Endothelial cell (in vitro differentiated cells): ENCODE measurements at places on chromosomes 1 and 21. TPM values are rescaled to one million over a fixed set of nuclear protein-coding genes. Genes with fewer than 3 reads are reported as not detected.
A peak's percentile ranks its signal among the peaks of the same experiment; 100 is the strongest.

Gene CD5L
- total RNA-seq = not detected

DNA sequence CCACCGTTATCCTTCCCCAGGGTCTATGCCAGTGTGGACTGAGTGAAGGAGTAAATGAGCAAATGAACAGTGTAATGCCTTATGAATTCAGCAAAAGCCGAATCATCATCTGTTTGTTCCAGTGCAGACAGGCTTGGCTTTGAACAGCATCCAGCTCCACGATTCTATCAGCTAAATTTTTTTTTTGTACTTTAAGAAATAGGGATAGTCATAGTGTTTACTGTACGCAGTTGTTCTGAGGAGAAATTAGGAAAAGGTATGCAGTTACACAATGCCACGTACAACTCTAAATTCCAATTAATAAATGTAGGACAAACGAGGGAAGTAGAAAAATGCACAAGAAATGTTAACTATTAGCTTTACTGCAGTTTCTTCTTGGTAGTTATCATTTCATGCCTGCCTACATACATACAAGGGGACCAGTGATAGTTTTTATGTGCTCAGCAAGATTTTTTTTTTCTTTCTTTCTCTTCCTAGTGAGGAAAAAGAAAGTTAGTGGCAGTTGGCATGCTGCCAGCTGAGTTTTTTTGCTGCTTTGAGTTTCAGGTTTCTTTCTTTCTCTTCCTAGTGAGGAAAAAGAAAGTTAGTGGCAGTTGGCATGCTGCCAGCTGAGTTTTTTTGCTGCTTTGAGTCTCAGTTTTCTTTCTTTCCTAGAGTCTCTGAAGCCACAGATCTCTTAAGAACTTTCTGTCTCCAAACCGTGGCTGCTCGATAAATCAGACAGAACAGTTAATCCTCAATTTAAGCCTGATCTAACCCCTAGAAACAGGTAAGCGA, at the start of gene IFI44L:
TSS of gene IFI44L (plus strand) at position 646 of the 777 bp plus-strand sequence. CDS start 7,468 bp downstream, outside the sequence.
- no peaks in the 10 kb centered on the region for H3K36me3 ChIP-seq
- H3K4me3 ChIP-seq = no peak within 1 kb of the TSS
- H3K27me3 ChIP-seq = no peaks in the 10 kb centered on the region
- no peaks in the 10 kb centered on the region for H3K4me1 ChIP-seq
- DNase-seq = no peak

Gene THEM5
- total RNA-seq = not detected

GRCh38 chr1:57848406-57848805, 424.5 kb upstream of the DAB1 start:
- H3K27me3 ChIP-seq = peaks cover 5% of the 10 kb centered on the region
- H3K36me3 ChIP-seq = no peaks in the 10 kb centered on the region

- peaks cover 1% of the 10 kb centered on the region for H3K27me3 ChIP-seq
- H3K36me3 ChIP-seq = no peaks in the 10 kb centered on the region
- no peak overlapping the region for H3K4me3 ChIP-seq
- H3K27ac ChIP-seq = no peak overlapping the region
- H3K4me1 ChIP-seq = no peaks in the 10 kb centered on the region
- DNase-seq = no peak
Observed at GRCh38 chr1:114333690-114334089, 177.3 kb downstream of the TRIM33 start.

Gene SMCP
- not detected for total RNA-seq

GRCh38 chr1:42368096-42368795, 12.3 kb upstream of the RIMKLA start:
- no peak overlapping the region for H3K27ac ChIP-seq
- no peaks in the 10 kb centered on the region for H3K4me1 ChIP-seq
- H3K27me3 ChIP-seq = peaks cover 4% of the 10 kb centered on the region
- H3K4me3 ChIP-seq = no peak overlapping the region

GRCh38 chr1:87650306-87650705, 321.6 kb downstream of the LMO4 start:
- DNase-seq = no peak
- no peaks in the 10 kb centered on the region for H3K36me3 ChIP-seq
- H3K27me3 ChIP-seq = no peaks in the 10 kb centered on the region

Gene MRPS21
- total RNA-seq = 63.1 TPM

Gene OR2M3
- not detected for total RNA-seq

DNA sequence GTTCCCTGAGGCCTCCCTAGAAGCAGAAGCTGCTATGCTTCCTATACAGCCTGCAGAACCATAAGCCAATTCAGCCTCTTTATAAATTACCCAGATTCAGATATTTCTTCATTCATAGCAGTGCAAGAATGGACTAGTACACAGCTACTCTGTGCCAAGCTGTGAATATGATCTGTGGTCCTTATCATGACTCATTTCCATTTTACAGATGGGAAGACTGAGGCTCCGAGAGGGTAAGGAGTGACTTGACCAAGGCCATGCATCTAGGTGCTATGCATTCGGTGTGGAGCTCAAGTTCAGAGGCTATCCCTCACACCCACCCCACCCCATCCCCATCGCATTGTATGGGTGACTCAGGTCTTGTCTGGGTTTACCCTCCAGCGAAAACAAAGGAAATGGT, 52.3 kb upstream of the DISP3 start:
- H3K36me3 ChIP-seq = no peaks in the 10 kb centered on the region
- H3K27ac ChIP-seq = no peak overlapping the region
- peaks cover 2% of the 10 kb centered on the region for H3K27me3 ChIP-seq
- DNase-seq = no peak

DNA sequence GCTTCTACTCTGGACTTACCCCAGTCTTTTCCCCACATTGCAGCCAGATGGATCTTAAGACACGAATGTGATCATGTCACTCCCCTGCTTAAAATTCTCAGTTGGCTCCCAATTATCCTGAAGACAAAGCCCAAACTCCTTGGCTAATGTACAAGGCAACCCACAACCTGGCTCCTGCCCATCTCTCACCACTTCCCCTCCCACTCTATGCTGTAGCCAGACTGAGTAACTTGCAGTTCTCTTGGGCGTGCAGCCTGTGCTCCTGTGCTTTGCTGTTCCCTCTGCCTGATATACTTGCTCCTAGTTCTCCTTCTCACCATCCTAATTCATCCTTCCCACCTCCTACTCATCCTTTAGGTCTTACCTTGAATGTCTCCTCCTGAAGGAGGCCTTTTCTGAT, 56.2 kb downstream of the LGR6 start:
- no peaks in the 10 kb centered on the region for H3K36me3 ChIP-seq
- peaks cover 28% of the 10 kb centered on the region for H3K4me1 ChIP-seq
- no peak overlapping the region for H3K27ac ChIP-seq
- DNase-seq = no peak
- no peak overlapping the region for H3K4me3 ChIP-seq

DNA sequence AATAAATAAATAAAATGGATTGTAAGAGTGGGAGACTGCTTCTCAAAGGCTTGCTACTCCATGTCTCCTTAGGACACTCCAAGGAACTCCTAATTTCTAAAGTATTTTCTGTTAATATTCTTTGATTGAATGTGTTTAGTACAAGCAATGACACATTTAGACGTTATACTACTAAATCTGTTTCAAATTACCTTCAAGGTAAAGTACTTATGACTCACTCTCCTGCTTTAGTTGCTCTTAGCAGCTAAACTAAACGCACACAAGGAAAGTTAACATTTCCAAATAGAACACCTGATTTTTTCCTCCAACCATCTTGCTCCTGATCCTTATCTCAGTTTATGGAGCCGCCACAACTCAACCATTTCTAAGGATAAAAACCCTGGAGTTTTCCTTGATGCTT, 969.8 kb upstream of the ADGRL4 start:
- DNase-seq = no peak
- H3K36me3 ChIP-seq = no peaks in the 10 kb centered on the region
- H3K27ac ChIP-seq = no peak overlapping the region
- H3K27me3 ChIP-seq = no peaks in the 10 kb centered on the region
- peaks cover 5% of the 10 kb centered on the region for H3K4me1 ChIP-seq
- H3K4me3 ChIP-seq = no peak overlapping the region

Gene OXCT2
- total RNA-seq = 0.36 TPM

GRCh38 chr1:209037064-209037463, 546.5 kb upstream of the CAMK1G start:
- H3K27ac ChIP-seq = no peak overlapping the region
- no peak overlapping the region for H3K4me3 ChIP-seq
- H3K27me3 ChIP-seq = peaks cover 2% of the 10 kb centered on the region
- no peak for DNase-seq
- no peaks in the 10 kb centered on the region for H3K36me3 ChIP-seq
- no peaks in the 10 kb centered on the region for H3K4me1 ChIP-seq

GRCh38 chr1:14318830-14319229, 279.7 kb upstream of the KAZN start:
- no peak overlapping the region for H3K4me3 ChIP-seq
- H3K27me3 ChIP-seq = no peaks in the 10 kb centered on the region
- H3K36me3 ChIP-seq = no peaks in the 10 kb centered on the region
- no peak for DNase-seq
- no peak overlapping the region for H3K27ac ChIP-seq

DNA sequence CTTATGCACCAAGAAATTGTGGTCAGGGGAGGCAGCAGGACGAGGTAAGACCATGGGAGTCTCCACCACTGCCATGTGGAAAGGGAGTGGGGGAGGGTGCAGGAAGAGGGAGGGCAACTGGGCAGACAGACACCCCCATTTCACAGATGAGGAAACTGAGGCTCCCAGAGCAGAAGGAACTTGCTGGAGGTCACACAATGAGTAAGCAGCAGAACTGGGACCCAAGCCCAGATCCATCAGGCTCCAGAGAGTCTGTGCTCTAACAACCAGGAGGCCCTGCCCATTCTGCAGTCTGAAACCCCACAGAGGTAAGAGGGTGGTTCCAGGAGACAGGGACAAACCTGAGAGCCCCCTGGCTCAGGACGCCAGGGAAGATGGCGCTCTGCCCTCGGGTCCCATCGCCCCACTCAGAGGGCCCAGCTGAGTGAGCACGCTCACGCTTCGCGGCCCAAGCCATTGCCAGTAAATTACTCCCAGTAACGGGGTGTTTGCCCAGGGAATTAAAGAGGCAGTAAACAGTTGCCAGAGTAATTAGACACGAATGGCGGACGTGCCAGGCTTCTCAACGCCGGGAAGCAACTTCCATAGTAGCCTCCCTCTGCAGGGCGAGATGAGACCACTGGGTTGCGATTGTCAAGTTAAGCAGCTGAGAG, 59.2 kb downstream of the MATN1 start:
- H3K36me3 ChIP-seq = no peaks in the 10 kb centered on the region
- H3K27ac ChIP-seq = no peak overlapping the region
- peaks cover 3% of the 10 kb centered on the region for H3K4me1 ChIP-seq
- peaks cover 6% of the 10 kb centered on the region for H3K27me3 ChIP-seq
- no peak for DNase-seq

- H3K36me3 ChIP-seq = no peaks in the 10 kb centered on the region
- H3K27me3 ChIP-seq = no peaks in the 10 kb centered on the region
- no peak overlapping the region for H3K4me3 ChIP-seq
- no peaks in the 10 kb centered on the region for H3K4me1 ChIP-seq
Observed at GRCh38 chr1:69765951-69766350, 198.2 kb downstream of the LRRC7 start.

GRCh38 chr1:91684481-91685196, 184.0 kb downstream of the CDC7 start:
- no peak overlapping the region for H3K4me3 ChIP-seq
- H3K27me3 ChIP-seq = peaks cover 2% of the 10 kb centered on the region
- peaks cover 60% of the 10 kb centered on the region for H3K4me1 ChIP-seq
- peak overlapping the region; percentile 52 for H3K27ac ChIP-seq
- DNase-seq = no peak

DNA sequence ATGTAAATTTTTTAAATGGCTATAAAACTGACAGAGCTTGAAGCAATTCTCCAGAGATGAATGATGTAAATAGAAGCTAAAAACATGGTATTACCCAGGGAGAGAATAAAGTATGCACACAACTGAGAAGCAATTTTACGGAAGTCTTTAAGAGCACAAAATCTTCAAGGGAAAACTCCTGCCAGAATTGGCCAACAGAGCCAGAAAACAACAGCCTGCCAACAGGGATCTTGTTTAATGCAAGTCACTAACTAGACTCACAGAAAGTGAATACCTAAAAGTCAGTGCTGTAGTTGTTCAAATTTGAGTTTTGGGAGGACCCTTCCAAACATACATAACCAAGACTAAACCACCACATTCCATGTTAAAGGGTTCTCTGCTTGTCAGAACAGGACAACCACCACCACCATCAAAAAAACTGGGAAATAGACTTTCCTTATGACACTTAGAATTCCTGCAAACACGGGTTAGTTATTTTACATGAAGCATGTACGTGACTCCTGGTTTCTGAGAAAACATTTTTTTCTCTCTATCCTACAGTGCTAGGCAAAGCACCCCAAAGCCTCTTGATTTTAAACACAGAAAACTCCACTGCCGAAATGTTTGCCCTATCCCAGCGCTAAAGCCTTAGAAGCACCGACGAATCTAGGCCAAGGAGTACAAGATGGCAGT, 1.6 kb downstream of the EPS15 start:
- peak overlapping the region; percentile 96 for H3K4me3 ChIP-seq
- H3K27me3 ChIP-seq = peaks cover 6% of the 10 kb centered on the region
- no peak for DNase-seq
- peak overlapping the region; percentile 97 for H3K27ac ChIP-seq
- peaks cover 46% of the 10 kb centered on the region for H3K4me1 ChIP-seq

DNA sequence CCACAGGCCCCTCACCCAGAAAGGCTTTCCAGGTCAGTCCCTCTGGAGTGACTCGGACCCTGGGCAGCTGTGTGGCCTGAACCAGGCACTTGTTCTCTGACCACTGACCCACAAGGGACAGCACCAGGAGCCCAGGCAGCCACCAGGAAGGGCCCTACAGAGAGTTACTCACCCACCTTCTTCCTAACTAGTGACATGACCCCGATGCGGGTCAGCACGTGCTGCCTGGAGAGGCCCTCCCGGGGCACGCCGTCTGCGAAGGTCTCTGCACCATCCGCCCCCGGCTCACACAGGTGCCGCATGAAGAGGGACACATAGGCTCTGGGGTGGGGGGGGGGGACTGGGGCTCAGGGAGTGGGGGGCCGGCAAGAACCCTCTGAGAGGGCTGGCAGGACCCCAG, 55.8 kb downstream of the CHD5 start:
- H3K27me3 ChIP-seq = peaks cover 9% of the 10 kb centered on the region
- no peaks in the 10 kb centered on the region for H3K36me3 ChIP-seq
- no peak for DNase-seq
- no peak overlapping the region for H3K4me3 ChIP-seq
- no peaks in the 10 kb centered on the region for H3K4me1 ChIP-seq

DNA sequence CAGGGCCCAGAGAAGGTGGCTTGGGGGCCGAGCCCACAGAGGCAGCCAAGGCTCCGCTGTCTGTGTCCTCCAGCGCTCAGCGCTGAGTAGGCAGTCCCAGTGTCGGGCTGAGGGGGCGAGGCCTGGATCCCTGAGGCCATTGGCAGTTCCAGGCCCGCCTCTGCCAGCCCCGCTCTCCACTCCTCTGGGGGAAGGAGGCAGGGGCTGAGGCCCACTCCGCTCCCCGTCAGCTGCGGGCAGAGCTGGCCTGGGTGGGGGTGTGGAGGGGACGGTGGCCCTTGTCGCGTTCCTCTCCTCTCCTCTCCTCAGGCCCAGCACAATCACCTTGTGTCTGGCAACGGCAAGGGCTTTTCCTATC, 132.8 kb downstream of the CASZ1 start:
- H3K27ac ChIP-seq = no peak overlapping the region
- H3K27me3 ChIP-seq = peaks cover 4% of the 10 kb centered on the region

- no peak overlapping the region for H3K27ac ChIP-seq
- no peak overlapping the region for H3K4me3 ChIP-seq
- no peaks in the 10 kb centered on the region for H3K36me3 ChIP-seq
- peaks cover 2% of the 10 kb centered on the region for H3K27me3 ChIP-seq
Observed at GRCh38 chr1:64343823-64344190, 126.1 kb upstream of the CACHD1 start.

- no peak within 1 kb of the TSS for H3K4me3 ChIP-seq
- no peak for DNase-seq
- H3K36me3 ChIP-seq = no peaks in the 10 kb centered on the region
- H3K4me1 ChIP-seq = no peaks in the 10 kb centered on the region
- no peaks in the 10 kb centered on the region for H3K27me3 ChIP-seq
- H3K27ac ChIP-seq = no peak within 1 kb of the TSS
Observed at GRCh38 chr1:109687641-109688499, at the start of gene GSTM1. Gene GSTM1, plus strand, starts transcription at chr1:109687817. Its CDS starts 57 bp downstream, at chr1:109687874.
